SK-N-SH (cell line): ENCODE measurements at places on chromosomes 3 and 15. TPM values are rescaled to one million over a fixed set of nuclear protein-coding genes. Genes with fewer than 3 reads are reported as not detected.

Gene PLSCR5
- polyA plus RNA-seq: not detected in 2 replicates

Gene KY
- polyA plus RNA-seq: 1.9 and 2.4 TPM in 2 replicates

- H3K36me3 ChIP-seq: no peaks in the 10 kb centered on the region
- no peak overlapping the region for H3K4me3 ChIP-seq
- H3K4me1 ChIP-seq: no peaks in the 10 kb centered on the region
- no peak overlapping the region for H3K27ac ChIP-seq
Observed at GRCh38 chr3:135448520-135448919, 517.0 kb upstream of the PPP2R3A start.

GRCh38 chr3:145967043-145967442 lies 193.9 kb downstream of the PLOD2 start:
- no peak for DNase-seq
- H3K4me1 ChIP-seq: no peaks in the 10 kb centered on the region
- no peaks in the 10 kb centered on the region for H3K36me3 ChIP-seq
- H3K27ac ChIP-seq: no peak overlapping the region

GRCh38 chr3:144162042-144162441 lies 190.4 kb downstream of the DIPK2A start:
- no peaks in the 10 kb centered on the region for H3K4me1 ChIP-seq
- H3K4me3 ChIP-seq: no peak overlapping the region
- no peaks in the 10 kb centered on the region for H3K36me3 ChIP-seq

- no peaks in the 10 kb centered on the region for H3K27me3 ChIP-seq
- peaks cover 25% of the 10 kb centered on the region for H3K4me1 ChIP-seq
- H3K36me3 ChIP-seq: no peaks in the 10 kb centered on the region
- H3K27ac ChIP-seq: peak overlapping the region; percentile 93
- H3K4me3 ChIP-seq: no peak overlapping the region
Observed at GRCh38 chr3:101950510-101950909, 101.2 kb downstream of the NFKBIZ start.

- no peak for DNase-seq
- no peaks in the 10 kb centered on the region for H3K27me3 ChIP-seq
- no peak overlapping the region for H3K4me3 ChIP-seq
- no peaks in the 10 kb centered on the region for H3K36me3 ChIP-seq
Observed at GRCh38 chr15:83709241-83709640, 55.3 kb downstream of the ADAMTSL3 start.

- H3K4me1 ChIP-seq: peaks cover 33% of the 10 kb centered on the region
- peak overlapping the region; percentile 99 for H3K27ac ChIP-seq
- H3K4me3 ChIP-seq: no peak overlapping the region
- no peak for DNase-seq
- H3K36me3 ChIP-seq: no peaks in the 10 kb centered on the region
Observed at GRCh38 chr3:141367038-141367730, 1.1 kb upstream of the ZBTB38 start.
